Stimulated activated CD4-positive, alpha-beta T cell treated with anti-CD3 and anti-CD28 coated beads, Interleukin-1b, Interleukin-23, amount 100 ng/mL, for 1 hour (primary cell): ENCODE measurements at places on chromosomes 4 and X.
A peak's percentile ranks its signal among the peaks of the same experiment; 100 is the strongest.

- DNase-seq, result peak; percentile 62
Measured at GRCh38 chrX:64394874-64395567, at the start of gene MTMR8. TSS of gene MTMR8 (minus strand) at chrX:64395452. CDS start at chrX:64395363, 89 bp downstream.

DNA sequence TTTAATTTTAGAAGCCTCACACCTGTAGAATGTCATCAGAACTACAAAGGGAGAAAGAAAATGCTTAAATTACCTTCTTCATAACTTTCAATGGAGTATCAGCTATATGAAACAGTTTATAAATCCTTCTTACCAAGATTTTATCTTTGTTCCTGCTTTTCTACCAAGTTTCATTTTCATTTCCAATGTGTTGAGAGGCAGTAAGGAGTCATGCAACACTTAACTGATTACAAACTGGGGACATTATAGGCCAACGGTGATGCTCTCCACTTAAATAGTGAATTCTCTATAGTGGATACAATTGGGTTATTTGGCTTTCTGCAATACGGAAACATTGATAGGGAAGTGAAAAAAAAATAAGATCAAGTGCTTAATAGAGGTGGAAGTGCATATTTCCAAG, 145.2 kb upstream of the FTHL17 start:
- no peak for DNase-seq

DNA sequence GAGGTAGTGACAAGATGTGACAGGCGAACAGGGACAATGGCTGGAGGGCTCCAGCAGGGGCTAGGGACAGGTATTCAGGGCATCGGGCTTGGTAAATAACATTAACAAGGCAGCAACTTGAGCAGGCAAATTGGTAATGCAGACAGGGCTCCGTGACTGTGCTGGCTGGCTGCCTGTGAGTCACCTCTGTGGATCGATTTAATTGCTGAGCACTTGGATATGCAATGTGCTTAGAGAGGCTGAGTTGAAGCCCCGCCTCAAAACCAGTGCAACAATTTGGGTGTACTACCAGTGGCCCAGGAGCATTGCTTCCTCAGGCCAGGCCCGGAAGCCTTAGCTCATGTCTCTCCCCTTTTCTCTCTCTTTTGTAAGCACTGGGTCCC, 19.5 kb downstream of the CNGA2 start:
- DNase-seq, result no peak

GRCh38 chr4:71283642-71284257, 55.1 kb upstream of the SLC4A4 start:
- no peak for DNase-seq

- peak; percentile 27 for DNase-seq
Measured at GRCh38 chrX:101617211-101618191, at the start of gene ARMCX6. TSS of gene ARMCX6 (minus strand) at chrX:101618000. CDS start at chrX:101616620, 1,380 bp downstream.

DNA sequence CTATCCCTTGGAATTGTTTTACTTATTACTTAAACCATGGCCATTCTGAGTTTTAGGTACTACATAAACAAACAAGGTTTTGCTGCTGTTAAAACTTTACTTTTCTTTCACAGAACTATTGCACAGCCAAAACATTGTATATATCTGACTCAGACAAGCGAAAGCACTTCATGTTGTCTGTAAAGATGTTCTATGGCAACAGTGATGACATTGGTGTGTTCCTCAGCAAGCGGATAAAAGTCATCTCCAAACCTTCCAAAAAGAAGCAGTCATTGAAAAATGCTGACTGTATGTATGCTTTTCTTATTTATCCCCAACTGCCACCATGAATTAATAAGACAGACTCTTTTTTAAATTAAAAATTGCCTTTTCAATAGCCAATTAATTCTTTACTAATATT, 69.8 kb downstream of the CCKAR start:
- no peak for DNase-seq

DNA sequence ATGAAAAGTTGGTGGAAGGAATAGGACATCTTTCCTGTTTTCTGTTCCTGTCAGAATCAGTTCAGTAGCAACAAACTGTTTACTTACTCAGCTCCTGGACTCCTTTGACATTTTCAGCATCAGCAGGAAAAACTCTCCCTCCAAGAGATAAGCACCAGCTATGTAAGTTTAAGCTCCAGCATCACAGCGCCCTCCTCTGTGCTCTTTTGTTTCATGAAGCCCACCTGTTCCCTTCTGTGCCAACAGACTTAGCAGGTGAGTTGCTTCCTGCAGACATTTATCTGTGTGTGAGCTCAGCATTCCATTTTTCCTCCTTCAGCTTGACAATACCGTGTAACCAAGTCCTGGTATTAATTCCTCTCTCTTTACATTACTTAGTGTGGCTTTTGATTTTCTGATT, 644.1 kb upstream of the AGA start:
- no peak for DNase-seq

DNA sequence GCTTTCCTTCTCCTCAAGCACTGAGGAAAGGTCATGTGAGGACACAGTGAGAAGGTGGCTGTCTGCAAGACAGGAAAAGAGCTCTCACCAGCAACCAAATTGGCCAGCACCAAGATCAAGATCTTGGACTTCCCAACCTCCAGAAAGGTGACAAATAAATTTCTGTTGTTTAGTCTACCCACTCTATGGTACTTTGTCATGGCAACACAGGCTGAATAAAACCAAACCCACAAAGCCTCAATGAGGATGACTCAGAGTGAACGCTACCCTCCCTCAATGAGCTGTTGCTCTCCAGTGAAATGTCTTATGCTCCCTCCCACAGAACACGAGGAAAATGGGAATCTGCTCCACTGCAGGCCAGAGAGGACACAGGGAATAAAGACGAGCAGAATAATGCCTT, 244.1 kb downstream of the RAB28 start:
- no peak for DNase-seq

GRCh38 chr4:20883231-20883630, 183.0 kb downstream of the PACRGL start:
- no peak for DNase-seq

DNA sequence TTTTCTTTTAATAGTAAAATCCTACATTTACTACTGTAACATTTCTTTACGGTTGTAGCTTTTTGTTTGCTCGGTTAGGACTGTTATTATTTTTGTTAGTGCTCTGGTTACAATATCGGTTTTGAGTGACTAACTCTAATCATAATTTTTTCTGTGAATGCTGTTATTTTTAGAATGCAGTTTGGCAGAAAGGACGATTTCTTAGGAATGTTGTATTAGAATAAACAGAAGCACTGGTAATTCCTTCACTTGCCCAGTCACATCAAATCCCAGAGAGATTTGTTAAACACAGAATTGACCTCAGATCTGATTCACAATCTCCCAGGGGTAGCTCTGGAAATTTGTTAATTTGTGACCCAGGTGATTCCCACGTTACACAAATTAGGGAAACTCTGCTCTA, 21.7 kb downstream of the DDIT4L start:
- no peak for DNase-seq

DNA sequence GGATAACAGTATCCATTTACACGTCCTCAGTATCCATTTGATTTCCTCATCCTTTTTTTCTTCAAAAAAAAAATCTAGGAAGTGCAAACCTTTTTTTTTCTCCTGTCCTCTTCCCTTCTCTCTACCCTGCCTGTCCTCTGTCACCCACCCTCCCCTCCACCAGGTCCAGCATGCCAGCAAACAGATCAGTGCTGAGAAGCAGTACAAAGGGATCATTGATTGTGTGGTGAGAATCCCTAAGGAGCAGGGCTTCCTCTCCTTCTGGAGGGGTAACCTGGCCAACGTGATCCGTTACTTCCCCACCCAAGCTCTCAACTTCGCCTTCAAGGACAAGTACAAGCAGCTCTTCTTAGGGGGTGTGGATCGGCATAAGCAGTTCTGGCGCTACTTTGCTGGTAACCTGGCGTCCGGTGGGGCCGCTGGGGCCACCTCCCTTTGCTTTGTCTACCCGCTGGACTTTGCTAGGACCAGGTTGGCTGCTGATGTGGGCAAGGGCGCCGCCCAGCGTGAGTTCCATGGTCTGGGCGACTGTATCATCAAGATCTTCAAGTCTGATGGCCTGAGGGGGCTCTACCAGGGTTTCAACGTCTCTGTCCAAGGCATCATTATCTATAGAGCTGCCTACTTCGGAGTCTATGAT, 1.7 kb downstream of the SLC25A4 start:
- no peak for DNase-seq

DNA sequence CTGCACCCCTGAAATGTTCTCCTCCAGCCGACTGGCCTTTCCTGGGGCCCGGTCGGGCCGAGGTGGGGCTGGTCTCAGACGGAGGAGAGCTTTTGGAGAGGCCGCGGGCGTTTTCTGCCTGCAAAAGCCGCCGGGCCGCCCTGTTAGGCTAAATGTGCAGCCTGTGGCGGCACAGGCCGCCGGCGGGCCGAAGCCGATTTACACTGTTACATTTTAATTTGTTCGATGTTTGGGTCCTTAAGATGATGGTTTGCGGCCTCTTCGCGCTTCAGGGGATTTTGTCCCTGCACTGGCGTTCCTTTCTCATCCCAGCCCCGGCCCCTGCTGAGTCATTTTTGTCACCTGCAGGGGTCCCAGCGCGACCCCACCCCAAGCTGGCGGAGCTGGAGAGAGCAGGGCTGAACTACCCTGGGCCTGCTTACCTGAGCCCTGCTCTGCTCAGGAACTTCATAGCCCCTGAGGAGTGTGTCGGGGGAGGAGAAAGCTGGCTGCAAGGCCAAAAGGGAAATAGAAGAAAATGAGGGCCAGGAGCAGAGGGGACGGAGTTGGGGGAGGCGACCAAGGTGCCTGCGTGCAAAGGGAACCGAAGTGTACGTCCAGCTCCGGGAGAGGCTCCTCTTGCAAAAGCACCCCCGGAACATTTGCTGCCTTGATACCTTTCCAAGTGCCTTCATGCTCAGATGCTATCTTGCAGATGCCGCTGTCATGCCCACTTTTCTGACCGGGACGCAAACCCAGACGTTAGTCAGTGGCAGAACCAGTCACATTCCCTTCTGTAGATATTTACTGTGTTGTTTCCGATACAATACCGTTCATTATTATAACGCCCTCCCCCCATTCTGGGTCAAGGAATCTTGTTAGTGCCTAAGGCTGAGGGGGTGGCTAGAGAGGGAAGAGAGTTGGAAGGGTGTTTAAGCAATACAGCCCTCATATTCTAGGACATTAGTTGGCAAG, 977 bp upstream of the RBBP7 start:
- no peak for DNase-seq

DNA sequence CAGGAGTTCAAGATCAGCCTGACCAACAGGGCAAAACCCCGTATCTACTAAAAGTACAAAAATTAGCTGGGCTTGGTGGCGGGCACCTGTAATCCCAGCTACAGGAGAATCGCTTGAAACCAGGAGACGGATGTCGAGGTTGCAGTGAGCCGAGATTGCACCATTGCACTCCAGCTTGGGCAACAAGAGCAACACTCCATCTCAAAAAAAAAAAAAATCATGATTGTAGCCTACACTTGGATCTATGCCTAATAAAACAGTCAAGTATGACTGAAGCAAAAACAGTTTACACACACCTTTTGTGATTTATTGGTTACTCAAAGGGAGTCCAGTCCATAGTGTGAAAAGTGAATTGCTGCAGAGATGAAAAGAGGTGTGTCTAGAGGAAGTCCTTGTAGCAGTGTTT, 34.7 kb upstream of the TASL start:
- DNase-seq, result no peak

- DNase-seq, result no peak
Measured at GRCh38 chr4:36281384-36282106, at the start of gene DTHD1. TSS of gene DTHD1 (plus strand) at chr4:36281616. CDS start at chr4:36281759, 143 bp downstream.

- no peak for DNase-seq
Measured at GRCh38 chr4:6035786-6036185, 17.6 kb upstream of the C4orf50 start.

GRCh38 chr4:38387348-38387747, 276.7 kb upstream of the KLF3 start:
- DNase-seq, result no peak

GRCh38 chr4:73740353-73740778, at the start of gene CXCL8:
TSS of gene CXCL8 (plus strand) at chr4:73740569. CDS start at chr4:73740659, 90 bp downstream.
- DNase-seq, result no peak

DNA sequence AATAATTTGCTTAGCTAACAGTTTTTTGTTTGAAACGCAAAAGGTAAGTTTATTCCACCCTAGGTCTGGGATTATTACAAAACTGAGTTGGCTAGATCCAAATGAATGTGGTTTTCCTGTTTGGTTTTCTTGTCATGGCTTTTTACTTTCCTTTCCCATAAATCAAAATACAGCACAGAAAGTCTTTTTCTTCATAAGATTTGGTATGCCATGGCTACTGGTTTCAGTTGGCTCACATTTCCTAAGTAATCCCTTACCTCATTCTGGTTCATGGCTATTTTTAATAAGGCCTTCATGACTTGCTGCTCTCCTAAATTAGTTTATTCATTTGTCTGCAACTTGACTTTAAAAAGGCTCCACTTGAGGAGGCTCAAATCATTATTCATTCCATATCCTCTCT, 12.9 kb upstream of the PAK3 start:
- DNase-seq, result no peak

- DNase-seq, result no peak
Measured at GRCh38 chrX:132677233-132677716, 188.4 kb upstream of the MBNL3 start.

DNA sequence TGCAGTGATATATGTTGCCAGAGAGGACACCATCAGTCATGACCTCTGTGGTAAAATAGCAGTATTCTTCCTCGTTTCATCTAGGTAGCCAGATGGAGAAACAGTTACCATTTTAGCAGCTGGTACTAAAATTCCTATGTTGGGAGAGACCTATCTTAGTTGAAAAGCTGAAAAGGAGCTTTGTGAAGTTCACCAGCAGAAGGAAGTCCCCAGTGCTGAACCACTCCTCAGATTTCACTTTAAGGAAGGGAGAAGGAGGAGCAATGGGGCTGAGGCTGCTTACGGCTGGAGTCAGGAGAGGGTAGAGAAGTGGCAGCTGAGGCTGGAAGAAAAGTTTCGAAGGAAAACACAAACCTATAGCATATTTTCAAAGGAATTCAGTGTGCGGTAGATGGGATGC, 103.7 kb downstream of the ATXN3L start:
- no peak for DNase-seq

DNA sequence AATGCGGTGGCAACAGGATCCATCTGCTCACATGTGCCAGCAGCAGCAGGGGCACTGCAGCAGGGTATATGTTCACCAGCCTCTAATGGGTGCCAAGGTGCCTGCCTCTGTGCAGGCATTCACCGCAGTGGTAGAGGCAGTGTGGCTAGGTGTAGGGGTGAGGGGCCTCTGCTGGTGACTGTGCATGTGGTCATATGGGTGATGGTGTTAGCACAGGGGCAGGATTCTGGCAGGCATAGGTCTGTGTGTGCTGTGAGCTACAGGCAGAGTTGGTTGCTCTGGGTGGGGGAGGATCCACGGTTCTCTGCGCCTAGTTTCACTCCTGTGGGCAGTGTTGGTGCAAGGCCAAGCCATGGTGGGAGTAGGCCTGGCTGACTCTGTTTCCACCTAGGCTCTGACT, 566.5 kb upstream of the GNPDA2 start:
- no peak for DNase-seq
